ENCODE measurements at places on chromosomes 4 and X.

GRCh38 chr4:147741190-147741788, 9.4 kb downstream of the ARHGAP10 start:
- no peak for DNase-seq

DNA sequence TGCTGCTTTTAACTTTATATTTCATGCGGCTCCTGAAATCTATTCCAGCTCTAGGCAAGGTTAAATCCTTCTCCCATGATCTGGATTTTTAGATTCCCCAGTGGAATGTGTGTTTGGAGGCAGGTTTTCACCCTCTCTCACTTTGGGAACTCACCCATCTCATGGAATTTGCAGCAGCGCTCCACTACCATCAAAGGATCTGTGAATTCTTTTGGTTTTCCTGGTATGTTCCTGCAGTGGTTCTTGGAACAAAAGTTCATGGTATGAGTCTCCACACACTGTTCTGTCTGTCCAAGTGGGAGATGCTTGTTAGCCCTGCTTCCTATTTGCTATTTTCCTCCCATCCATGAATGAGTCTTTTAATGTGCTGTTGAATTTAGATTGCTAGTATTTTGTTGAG, 14.0 kb downstream of the APOOL start:
- DNase-seq = no peak

- DNase-seq = no peak
These were observed 76.7 kb upstream of the NAF1 start for GRCh38 chr4:163243297-163243981.

- no peak for DNase-seq
These were observed 17.7 kb downstream of the SNX25 start for GRCh38 chr4:185227131-185227551.

GRCh38 chr4:110540581-110540980, 64.6 kb downstream of the ENPEP start:
- no peak for DNase-seq

Data from activated gamma-delta T cell treated with Interleukin-2 at 50 U/mL for 16 hours (primary cell).